ENCODE measurements at places on chromosomes 12 and 14. TPM values are rescaled to one million over a fixed set of nuclear protein-coding genes. Genes with fewer than 3 reads are reported as not detected.

GRCh38 chr14:100944052-100944451 is 40.5 kb upstream of the RTL1 start:
- H3K36me3 ChIP-seq, result no peaks in the 10 kb centered on the region
- H3K27me3 ChIP-seq, result no peaks in the 10 kb centered on the region
- no peak overlapping the region for H3K27ac ChIP-seq
- H3K4me3 ChIP-seq, result no peak overlapping the region
- H3K4me1 ChIP-seq, result peaks cover 5% of the 10 kb centered on the region

- no peak overlapping the region for H3K27ac ChIP-seq
- peaks cover 48% of the 10 kb centered on the region for H3K4me1 ChIP-seq
- DNase-seq, result no peak
- H3K27me3 ChIP-seq, result no peaks in the 10 kb centered on the region
- H3K4me3 ChIP-seq, result no peak overlapping the region
These were observed 182.9 kb upstream of the SLC38A2 start for GRCh38 chr12:46555406-46555852.

FOXM1 gene
- 92.3 TPM for total RNA-seq

DNA sequence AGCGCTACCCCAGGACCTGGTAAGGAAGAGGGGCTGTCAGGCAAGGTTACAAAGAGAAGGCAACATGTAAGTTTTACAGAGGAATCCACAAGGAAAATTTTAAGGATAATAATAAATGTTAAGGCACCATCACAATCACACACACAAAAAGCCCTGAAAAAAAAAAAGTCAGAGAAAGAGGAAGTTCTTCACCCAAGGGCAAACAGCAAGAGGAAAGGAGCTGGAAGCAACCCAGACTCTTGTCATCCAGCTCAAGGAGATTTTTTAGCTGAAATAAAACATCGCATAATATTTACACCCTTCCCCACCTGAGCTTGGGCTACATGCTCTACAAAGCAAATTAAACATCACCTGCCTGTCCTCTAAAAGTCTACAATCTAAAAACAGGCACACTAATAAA is 9.5 kb downstream of the SPTB start:
- DNase-seq, result no peak
- H3K4me1 ChIP-seq, result no peaks in the 10 kb centered on the region
- H3K27ac ChIP-seq, result no peak overlapping the region
- no peak overlapping the region for H3K4me3 ChIP-seq
- H3K36me3 ChIP-seq, result no peaks in the 10 kb centered on the region

GRCh38 chr12:56449622-56449984 is 377 bp upstream of the TIMELESS start:
- peak overlapping the region; percentile 81 for H3K4me3 ChIP-seq
- peaks cover 7% of the 10 kb centered on the region for H3K36me3 ChIP-seq
- DNase-seq, result no peak
- no peaks in the 10 kb centered on the region for H3K27me3 ChIP-seq
- H3K4me1 ChIP-seq, result peaks cover 19% of the 10 kb centered on the region
- H3K27ac ChIP-seq, result peak overlapping the region; percentile 97

GRCh38 chr12:119783787-119784186 is 93.3 kb downstream of the CIT start:
- H3K27me3 ChIP-seq, result no peaks in the 10 kb centered on the region
- no peak overlapping the region for H3K27ac ChIP-seq
- no peak for DNase-seq
- H3K36me3 ChIP-seq, result peaks cover 34% of the 10 kb centered on the region
- no peak overlapping the region for H3K4me3 ChIP-seq

DNA sequence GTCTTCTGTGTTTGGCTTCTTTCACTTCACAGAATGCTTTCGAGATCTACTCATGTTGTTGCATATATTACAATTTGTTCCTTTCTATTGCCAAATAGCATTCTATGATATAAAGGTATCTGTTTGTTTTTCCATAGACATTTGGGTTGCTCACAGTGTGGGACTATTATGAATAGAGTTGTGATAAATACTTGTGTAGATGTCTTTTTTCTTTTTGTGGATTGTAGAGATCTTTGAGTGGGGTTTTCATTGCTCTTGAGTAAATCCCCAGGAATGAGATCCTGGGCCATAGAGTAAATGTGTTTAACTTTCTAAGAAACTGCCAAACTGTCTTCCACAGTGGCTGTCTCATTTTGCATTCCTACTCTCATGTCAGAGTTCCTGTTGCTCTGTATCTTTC is 24.9 kb upstream of the CEBPE start:
- peaks cover 7% of the 10 kb centered on the region for H3K27me3 ChIP-seq
- no peak overlapping the region for H3K4me3 ChIP-seq
- no peak for DNase-seq
- no peaks in the 10 kb centered on the region for H3K4me1 ChIP-seq
- no peak overlapping the region for H3K27ac ChIP-seq

DNA sequence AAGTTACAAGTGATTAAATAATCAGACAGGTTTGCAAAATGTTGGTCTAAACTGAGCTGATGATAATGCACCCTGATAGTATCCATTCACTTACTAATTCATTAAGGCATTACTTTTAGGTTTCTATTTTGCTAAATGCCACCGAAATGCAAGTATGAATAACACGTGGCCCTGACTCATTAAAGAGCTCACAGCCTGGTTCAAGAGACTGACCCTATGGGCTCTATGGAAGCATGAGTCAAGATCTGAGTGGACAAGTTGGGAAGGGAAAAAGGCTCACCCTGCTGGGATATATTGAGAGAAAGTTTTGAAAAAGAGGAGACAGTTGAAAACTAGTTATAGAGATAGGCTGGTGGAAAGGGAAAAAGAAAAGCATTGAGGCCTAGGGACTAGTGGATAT is 14.8 kb upstream of the LRRC9 start:
- H3K36me3 ChIP-seq, result no peaks in the 10 kb centered on the region
- no peaks in the 10 kb centered on the region for H3K4me1 ChIP-seq
- H3K27me3 ChIP-seq, result peaks cover 19% of the 10 kb centered on the region
- DNase-seq, result no peak

GRCh38 chr14:64726585-64726890 is 22.3 kb downstream of the PLEKHG3 start:
- H3K27me3 ChIP-seq, result no peaks in the 10 kb centered on the region
- peaks cover 54% of the 10 kb centered on the region for H3K4me1 ChIP-seq
- peak; percentile 68 for DNase-seq
- H3K36me3 ChIP-seq, result no peaks in the 10 kb centered on the region
- H3K4me3 ChIP-seq, result no peak overlapping the region

GRCh38 chr12:68686262-68686594 is 550 bp upstream of the NUP107 start:
- DNase-seq, result no peak
- H3K4me1 ChIP-seq, result peaks cover 34% of the 10 kb centered on the region
- peak overlapping the region; percentile 89 for H3K4me3 ChIP-seq

DNA sequence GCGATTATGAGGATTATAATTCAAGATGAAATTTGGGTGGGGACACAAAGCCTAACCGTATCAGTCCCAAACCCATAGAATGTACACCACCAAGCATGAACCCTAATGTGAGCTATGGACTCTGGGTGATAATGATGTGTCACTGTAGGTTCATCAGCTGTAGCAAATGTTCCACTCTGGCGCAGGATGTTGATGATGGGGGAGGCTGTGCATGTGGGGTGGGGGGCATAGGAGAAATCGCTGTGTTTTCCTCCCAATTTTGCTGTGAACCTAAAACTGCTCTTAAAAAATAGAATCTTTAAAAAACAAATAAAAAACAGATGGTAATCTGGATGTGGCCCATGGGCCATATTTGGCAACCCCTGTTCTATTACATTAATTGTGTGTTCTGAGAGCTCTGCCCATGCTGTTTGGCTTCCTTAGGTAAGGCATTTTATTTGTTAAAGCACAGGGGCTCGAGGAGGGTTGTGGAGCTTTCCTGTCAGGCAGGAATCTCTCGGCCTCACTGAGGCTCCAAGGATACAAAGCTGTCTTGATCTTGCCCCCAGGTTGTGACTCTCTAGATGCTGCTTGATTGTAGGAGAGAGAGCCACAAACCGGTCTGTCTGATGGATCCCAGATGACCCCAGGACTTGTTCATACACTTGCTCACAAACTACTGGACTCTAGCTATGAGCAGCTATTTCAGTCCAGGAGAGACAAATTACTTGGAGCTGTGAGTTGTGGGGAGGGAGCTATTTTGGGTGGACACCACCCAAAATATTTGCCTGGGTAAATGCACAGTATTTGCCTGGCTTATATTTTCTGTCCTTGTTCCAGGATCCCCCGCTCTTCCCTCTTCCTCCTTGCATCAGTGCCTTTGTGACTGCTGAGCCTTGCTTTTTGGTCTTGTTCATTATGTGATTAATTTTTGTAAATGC is 340.2 kb downstream of the MED13L start:
- peaks cover 13% of the 10 kb centered on the region for H3K27me3 ChIP-seq
- no peaks in the 10 kb centered on the region for H3K4me1 ChIP-seq
- H3K4me3 ChIP-seq, result no peak overlapping the region
- no peak overlapping the region for H3K27ac ChIP-seq

CACNA1C gene
- 0.11 TPM for total RNA-seq
